ENCODE measurements at places on chromosomes 6 and 20.

GRCh38 chr20:8909596-8909995 lies 159.3 kb upstream of the PLCB4 start:
- no peak for DNase-seq

GRCh38 chr6:34816635-34817301 lies 24.9 kb downstream of the BLTP3A start:
- DNase-seq: no peak

GRCh38 chr6:158316022-158316421 lies 3.8 kb downstream of the TULP4 start:
- DNase-seq: no peak

- DNase-seq: no peak
Observed at GRCh38 chr6:153032255-153032882, 29.9 kb upstream of the MTRF1L start.

DNA sequence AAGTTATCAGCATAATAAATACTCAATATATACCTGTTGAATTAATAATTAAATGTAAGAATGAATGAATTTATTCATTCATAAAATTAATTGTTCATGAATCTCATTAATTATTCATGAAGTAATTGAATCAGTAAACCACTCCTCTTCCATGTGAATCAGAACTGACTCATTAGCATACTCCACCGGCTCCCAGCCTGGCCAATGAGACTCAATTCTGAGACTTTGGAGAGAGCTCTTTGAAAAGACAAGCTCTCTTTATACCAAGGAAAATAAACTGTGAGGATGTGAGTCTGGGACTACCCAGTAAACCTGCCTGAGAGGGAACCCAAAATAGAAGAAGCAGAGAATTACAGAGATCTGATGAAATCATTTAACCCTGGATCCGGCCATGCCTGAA lies 8.4 kb upstream of the SLC2A10 start:
- DNase-seq: no peak

- no peak for DNase-seq
Observed at GRCh38 chr20:49573900-49574416, 6.0 kb upstream of the PTGIS start.

DNA sequence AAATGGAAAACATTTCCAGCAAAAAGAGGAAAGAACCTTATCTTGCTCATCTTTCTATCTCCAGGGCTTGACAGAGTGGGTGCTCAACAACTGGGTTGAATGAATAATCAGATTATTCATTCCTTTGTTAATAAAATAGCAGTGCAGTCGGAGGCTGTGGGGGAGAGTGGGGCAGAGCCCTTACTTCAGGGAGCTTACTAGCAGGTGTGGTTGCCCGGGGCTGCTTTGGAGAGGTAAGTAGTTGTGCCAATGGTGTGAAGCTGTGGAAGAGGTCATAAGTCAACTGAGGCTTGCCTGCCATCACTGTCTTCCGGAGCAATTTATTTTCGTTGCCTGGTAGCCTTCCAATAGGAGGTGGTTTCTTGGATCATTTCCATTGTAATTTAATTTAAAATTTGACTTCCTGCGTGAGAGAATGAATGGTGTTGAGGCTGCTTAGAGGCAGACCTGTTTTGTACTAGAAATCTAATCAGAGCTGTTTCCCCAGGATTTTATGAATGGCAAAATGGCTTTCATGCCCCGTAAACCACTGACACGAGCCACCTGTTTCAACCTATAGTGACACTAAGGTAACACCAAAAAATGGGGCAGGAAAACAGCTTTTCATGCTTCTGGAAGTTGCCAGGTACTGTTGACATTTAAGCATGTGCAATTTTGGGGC lies 51.4 kb downstream of the ZDHHC14 start:
- DNase-seq: no peak

DNA sequence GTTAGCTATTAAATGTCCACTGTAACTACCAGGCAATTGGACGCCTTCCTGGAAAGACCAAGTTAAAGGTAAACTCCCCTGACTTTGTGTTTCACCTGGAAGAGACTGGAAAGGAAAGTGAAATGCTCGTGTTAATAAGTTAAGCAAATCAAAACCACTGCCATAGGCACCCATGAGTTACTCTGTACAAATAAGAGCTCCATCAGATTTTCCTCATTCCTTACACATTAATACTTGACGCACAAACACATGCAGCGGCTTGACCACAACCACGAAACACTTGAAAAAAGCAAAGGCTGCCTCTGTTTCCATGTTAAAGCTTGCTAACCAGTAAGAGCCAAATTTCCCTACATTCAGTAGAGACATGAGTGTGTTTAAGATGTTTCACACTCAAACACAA lies 19.8 kb downstream of the GCM1 start:
- DNase-seq: no peak

DNA sequence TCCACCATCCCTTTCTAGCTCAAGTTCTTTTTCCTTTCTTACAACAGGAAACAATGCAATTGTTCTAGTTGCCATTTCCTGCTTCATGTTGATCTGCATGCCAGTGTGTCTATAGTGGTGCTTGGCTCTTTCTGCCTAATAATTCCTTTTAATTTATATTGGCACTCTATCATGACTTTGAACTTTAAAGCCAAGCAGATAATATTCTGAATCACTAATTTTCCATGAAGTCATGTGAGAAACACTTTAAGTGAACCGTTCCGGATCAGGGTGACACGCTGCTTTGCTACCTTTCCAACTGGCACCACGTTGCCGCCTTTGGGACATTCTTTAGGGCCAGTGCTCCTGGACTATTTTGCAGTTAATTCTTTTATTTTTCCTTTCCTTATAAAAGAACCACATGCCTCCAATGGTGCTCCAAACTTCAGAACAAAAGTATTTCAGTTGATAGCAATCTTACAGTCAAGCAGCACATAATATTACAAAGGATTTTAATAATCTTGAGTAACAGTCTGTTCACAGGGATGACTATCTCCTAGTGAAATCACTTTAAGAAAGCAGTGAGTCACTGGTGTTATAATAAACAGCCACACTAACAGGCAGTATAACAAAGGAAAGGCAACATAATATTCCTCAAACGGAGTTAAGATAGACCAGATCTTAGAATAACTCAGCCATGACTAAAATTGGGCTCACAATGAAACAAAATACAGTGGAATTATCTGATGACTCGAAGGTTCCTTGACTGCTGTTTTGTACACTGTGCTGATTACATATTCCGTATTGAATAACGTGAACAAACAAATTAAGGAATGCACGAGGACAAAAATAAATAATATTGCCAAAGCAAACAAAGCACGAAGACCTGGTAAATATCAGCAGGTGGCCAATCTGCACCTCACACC lies 19.0 kb upstream of the BLOC1S5 start:
- DNase-seq: no peak

Data from HuH-7.5 (cell line).